ENCODE measurements at places on chromosomes 6 and 20.

DNA sequence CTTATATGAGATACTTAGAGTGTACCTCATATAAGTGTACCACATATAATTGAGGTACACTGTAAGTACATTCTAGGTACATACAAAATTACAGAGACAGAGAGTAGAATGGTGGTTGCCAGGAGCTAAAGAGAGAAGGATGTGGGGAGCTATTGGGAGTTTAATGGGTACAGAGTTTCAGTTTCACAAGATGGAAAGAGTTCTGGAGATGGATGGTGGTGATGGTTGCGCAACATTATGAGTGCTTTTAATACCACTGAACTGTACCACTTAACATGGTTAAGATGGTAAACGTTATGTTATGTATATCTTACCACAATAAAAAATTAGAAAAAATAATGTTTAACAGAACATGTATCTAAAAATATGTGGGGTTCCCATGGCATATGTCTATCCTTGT is 69.4 kb downstream of the PRND start:
- DNase-seq, result no peak

DNA sequence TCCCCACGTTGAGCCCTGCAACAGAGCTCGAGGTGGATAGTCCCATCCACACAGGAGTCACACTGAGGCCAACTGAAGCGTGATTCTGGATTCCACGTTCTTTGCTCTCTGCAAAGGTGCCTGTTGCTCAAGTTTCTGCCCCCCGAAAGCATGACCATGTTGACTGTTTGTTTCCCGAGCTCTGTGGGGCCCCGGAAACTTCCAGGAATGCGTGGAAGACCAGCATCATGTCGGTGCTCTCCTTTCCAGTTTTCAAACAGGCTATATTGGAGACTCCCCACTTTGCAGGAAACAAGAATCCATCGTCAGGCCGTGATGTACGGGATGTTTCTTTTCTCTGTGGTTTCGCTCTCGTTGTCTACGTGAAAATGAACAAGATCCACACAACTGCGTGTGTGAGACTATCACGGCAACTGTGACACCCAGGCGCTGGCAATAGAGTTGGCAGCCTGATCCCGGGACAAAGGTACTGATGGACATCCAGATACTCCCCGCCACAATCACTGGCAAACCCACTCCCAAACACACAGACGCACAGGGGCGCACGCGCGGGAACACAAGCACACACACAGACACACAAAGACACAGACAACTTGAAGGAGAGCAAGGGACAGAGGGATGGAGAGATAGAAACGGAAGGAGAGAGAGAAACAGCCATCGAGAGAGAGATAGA is 444.6 kb upstream of the DEFB115 start:
- no peak for DNase-seq

DNA sequence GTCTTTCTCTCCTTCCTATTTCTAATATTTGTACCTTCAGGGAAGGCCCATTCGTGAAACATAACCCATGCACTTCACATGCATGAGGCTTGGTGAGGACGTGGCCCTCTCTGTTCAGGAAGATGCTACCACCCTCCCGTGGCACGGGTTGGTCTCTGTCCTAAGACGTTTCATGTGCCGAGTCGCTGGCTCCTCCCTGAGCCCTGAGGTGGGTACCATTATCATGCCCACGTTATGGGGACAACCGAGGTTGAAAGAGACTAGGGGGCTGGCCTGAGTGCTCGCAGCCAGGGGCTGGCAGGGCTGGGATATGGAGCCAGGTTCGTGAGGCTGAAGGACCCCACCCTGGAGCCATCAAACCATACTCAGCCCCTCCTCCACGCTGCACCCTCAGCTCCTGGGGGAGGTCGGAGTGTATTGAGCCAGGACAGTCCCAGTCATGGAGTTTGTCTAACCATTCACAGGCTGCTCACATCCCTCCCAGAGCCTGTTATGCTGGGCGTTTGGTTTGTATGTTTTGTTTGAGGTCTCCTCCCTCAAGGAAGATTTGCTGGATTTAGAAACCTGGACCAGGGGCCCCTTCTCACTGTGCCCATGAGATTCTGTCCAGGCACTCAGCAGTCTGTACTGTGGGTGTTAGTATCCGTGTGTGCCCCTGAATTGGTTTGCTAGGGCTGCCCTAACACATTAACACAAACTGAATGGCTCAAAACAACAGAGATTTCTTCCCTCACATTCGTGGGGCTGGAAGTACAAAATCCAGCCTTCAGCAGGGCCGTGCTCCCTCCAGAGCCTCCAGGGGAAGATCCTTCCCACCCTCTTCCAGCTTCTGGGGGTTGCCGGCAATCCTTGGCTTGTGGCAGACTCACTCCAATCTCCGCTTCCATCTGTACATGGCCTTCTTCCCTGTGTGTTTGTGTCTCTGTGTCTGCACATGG is 88.3 kb downstream of the ANKRD60 start:
- no peak for DNase-seq

GRCh38 chr6:113015249-113015648 is 668.1 kb downstream of the RFPL4B start:
- no peak for DNase-seq

DNA sequence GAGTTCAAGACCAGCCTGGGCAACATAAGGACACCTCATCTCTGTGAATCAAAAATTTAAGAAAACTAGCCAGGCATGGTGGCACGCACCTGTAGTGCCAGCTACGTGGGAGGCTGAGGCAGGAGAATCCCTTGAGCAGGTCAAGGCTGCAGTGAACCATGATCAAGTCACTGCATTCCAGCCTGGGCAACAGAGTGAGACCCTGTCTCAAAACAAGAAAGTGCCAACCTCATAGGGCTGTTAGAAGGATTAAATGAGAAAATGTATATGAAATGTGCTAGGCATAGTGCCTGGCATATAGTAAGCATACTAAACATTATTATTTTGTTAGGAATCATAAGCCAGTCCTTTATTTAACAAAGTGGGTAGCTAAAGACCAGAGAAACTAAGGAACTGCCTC is 9.1 kb upstream of the MDGA1 start:
- DNase-seq, result no peak

- no peak for DNase-seq
These were observed 208.6 kb upstream of the AGPAT4 start for GRCh38 chr6:161482517-161482858.

DNA sequence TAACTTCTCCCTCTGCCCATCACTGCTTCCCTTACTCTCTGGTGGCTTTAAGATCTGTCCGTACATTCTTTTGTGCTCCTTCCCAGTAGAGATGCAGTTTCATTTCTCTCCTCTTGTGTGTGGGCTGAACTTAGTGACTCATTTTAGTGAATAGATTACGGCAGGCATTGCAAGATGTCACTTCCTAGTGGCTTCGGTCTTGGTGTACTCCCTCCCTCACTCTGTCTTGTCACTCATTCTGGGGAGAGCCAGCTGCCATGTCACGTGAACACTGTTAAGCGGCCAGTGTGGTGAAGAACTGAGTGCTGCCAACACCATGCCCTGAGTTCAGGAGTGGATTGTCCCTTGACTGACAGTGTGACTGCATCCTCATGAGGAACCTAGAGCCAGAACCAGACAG is 115.9 kb downstream of the OTOR start:
- no peak for DNase-seq

GRCh38 chr6:86456821-86457220 is 480.5 kb upstream of the HTR1E start:
- DNase-seq, result no peak

GRCh38 chr6:80725156-80725930 is 618.9 kb downstream of the BCKDHB start:
- DNase-seq, result no peak

- DNase-seq, result no peak
These were observed 225.3 kb upstream of the FAM83B start for GRCh38 chr6:54621285-54621684.

- DNase-seq, result no peak
These were observed 10.5 kb upstream of the CCR6 start for GRCh38 chr6:167112421-167112820.

GRCh38 chr6:29759457-29759856 is 36.2 kb downstream of the HLA-F start:
- DNase-seq, result no peak

GRCh38 chr20:21511850-21512633 is 1.8 kb downstream of the NKX2-2 start:
- DNase-seq, result no peak

- DNase-seq, result no peak
These were observed 220.7 kb upstream of the AGPAT4 start for GRCh38 chr6:161494566-161494965.

- DNase-seq, result no peak
These were observed 26.7 kb upstream of the IRF4 start for GRCh38 chr6:364609-365540.

DNA sequence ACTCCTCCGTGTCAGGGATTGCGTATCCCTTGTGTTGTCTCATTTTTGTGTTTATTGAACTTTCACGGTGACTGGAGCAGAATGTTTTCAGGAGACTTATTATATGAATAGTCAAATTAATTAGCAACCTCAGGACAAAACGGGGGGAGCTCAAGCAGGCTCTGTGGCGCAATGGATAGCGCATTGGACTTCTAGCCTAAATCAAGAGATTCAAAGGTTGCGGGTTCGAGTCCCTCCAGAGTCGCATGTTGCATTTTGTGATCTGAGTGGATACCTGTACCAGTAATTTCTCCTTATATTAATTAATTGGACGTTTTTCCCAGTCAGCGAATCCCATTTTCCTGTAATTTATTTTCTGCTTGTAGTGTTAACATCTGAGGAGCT is 89.1 kb upstream of the ZNF184 start:
- DNase-seq, result no peak

- no peak for DNase-seq
These were observed 108.7 kb upstream of the LRFN2 start for GRCh38 chr6:40695750-40696415.

- no peak for DNase-seq
These were observed 27.1 kb downstream of the ADNP start for GRCh38 chr20:50904067-50904570.

DNA sequence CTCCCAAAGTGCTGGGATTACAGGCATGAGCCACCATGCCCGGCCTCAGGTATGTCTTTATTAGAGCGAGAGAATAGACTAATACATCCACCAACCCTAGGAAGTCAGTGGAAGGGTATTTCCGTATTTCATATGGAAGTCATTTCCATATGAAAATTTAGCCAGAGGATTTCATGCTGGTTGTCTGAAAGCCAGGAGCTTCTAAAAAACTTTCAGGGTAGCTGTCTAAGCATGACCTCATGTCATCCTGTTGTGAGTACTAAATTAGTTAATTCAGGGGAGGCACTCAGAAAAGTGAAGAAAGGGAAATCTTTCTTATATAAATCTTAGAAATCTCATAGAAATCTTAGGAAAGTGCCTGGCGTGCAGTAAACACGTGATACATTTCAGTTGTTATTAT is 16.5 kb downstream of the SLC52A3 start:
- DNase-seq, result no peak

DNA sequence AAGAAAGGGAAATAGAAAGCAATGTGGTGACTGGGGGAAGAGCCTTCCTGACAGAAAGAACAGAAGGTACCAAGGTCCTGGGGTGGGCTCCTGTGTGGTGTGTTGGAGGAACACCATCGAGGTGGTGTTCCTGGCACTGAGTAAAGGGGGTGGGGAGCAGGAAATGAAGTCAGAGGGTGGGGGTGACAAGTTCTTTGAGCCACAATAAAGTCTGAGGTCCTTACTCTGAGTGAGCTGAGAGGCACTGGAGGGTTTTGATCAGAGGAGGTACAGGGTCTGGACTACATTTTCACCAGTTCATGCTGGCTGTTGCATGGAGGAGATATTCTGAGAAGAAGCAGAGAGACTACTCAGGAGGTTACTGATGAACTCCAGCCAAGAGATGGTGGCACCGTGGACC is 198.2 kb downstream of the GMPR start:
- DNase-seq, result no peak

DNA sequence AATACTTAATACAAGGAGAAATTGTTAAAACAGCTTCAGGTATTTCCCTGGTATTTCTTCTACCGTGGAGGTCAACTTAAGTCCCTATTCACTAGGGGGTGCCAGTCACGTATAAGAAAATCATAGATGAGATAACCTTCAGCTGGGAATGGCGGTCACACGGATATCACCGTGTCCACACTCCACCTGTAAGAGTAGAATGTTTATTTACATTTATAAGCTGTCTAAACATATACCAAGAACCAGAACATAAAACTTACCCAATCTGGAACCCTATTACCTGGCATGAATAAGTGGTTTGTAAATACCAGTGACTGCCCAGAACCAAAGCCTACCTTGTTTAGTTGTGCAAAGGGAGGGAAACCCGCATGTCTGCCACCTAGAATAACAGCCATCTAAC is 1.9 kb upstream of the ELOVL4 start:
- DNase-seq, result peak; percentile 86

Data from common myeloid progenitor, CD34-positive (primary cell).